ENCODE measurements at places on chromosomes 12 and 14.

DNA sequence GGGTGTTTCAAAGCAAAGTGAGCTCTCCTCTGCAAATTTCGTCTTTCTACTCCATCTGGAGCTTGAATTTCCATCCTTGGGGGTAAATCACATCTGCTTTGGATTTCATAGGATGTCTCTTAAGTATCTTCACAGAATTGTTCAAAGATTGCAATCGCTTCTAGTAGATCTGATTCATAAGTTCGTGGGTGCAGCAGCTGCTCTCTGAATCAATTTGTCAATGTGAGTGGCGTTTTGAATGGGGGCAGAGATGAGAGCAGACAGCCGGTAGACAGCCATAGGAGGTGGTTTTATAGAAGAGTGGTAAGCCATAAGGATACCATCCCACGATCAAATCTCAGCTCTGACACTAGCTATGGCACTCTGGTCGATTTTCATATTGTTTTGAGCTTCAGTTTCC is 146.0 kb upstream of the RPH3A start:
- no peak for DNase-seq

- no peak for DNase-seq
These were observed 368.2 kb upstream of the PRICKLE1 start for GRCh38 chr12:42957561-42958290.

GRCh38 chr14:51546603-51547258 is 105.0 kb upstream of the FRMD6 start:
- no peak for DNase-seq

- DNase-seq: no peak
These were observed 52.2 kb downstream of the CKAP4 start for GRCh38 chr12:106195621-106196027.

GRCh38 chr14:99982537-99983250 is 82.5 kb upstream of the EVL start:
- DNase-seq: peak; percentile 18

DNA sequence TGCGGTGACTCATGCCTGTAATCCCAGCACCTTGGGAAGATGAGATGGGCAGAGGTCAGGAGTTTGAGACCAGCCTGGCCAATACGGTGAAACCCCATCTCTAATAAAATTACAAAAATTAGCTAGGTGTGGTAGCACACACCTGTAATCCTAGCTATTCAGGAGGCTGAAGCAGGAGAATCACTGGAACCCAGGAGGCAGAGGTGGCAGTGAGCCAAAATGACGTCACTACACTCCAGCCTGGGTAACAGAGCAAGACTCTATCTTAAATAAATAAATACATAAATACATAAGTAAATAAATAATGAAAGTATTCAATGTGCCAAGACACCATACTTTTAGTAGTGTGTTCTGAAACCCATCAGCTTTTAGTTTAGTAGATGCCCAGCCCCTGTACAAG is 308.1 kb upstream of the FLRT2 start:
- DNase-seq: no peak

DNA sequence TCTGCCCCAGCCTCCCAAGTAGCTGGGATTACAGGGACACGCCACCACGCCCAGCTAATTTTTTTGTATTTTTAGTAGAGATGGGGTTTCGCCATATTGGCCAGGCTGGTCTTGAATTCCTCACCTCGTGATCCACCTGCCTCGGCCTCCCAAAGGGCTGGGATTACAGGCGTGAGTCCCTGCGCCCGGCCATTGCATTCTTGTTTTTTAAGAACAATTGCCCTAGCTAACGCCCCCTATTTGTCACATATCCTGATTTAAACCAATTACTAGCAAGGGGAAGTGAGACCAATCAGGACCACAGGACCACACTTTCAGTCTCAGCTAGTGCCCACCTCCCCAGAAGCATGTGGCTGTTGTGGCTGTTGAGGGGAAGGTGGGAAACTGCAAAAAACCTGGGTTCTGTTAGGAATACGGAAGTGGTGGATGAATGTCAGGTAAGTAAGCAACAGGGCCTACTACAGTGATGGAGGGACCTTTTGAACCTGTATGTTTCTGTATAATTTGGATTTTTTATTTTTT is 37.8 kb upstream of the NFYB start:
- DNase-seq: no peak

DNA sequence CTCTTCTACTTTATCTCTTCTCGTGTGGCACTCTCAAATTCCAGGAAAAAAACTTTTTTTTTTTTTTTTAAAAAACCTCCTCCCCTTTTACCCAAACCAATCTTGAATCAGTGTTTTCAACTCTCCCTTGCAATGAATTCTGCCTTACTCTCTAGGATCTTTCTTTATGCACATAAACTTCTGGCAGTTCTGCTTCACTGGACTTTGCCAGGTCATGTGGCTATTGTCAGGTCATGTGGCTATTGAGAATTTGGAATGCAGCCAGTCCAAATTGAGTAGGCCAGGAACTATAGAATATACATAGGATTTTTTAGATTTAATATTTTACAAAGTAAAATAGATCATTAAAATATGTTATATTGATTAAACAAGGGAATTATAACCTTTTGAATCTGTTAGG is 218.2 kb downstream of the TMTC3 start:
- no peak for DNase-seq

DNA sequence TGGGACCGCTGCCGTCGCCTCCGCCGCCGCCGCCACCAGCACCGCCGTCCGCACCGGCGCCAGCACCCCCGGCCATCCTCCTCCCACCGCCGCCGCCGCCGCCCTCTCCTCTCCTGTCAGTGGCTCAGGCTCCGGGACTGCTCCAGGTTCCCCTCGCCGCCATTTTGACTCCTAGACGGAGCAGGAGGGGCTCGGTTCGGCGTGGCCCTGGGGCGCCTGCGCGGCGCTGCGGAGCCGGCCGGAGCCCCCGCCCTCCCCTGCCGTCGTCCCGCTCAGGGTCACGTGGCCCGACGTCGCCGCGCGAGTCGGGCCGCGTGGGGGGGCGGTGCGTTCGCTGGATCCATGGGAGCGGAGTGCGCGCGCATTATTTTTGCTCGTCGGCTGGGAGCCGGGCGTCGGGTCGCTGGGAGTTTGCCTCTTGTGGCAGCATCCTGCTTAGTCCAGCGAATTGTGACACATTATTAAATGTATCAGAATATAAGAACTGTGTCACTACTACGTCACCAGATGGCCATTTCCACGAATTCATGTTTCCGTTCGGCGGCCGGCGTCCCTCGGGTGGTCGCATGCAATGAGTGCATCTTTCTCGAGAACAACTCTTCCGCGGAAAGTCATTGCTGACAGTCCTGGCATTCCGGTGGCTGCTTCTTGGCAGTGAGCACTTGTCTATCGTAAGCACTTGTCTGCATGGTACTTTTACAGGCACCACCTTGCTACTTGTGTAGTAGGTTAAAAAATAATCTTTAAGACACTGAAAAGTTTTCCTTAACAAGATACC is at the start of gene BTBD7:
Gene BTBD7 (minus strand): TSS at position 184 of the 778 bp plus-strand sequence. CDS start 36,985 bp downstream, outside the sequence.
- DNase-seq: peak; percentile 95

GRCh38 chr12:3242199-3242863 is 165.2 kb downstream of the TSPAN9 start:
- no peak for DNase-seq

GRCh38 chr12:27164330-27165040 is 79.6 kb upstream of the STK38L start:
- DNase-seq: no peak

GRCh38 chr14:98144964-98145363 is 1127.0 kb downstream of the BCL11B start:
- DNase-seq: no peak

DNA sequence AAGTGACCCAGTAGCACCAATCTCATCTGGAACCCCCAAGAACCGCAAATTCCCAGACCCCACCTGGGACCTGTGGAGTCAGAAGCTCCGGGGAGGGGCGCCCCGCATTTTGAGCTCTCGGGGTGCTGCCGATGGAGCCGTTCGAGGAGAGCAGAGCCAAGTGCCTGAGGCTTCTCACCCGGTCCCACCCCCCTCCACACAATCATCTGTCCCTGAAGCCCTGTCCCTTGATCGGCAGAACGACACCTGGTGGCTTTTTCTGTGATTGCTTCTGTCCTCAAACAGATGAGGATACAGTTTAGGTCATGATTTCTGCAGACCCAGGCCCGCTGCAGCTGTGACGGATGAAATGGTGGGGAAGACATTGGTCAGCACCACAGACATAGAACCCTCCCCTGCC is 74.7 kb downstream of the NOC4L start:
- DNase-seq: peak; percentile 12

GRCh38 chr12:65810036-65810435 is 14.2 kb upstream of the HMGA2 start:
- no peak for DNase-seq

DNA sequence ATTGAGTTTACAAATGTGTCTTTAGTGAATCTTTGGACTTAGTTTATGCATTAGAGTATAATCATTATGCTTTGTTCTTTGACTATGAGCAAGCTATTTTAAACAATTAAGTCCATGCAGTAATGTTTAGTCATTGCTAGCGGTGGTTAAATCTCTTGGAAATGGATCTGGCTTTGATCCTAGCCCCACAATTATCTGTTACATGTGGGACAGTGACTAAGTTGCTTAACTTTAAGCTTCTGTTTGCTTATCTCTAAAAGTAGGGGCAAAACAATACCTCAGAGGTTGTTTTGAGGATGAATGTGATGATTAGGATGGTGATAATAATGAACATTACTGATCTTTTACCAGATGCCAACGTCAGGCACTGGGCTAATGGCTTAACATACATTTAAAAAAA is 124.2 kb downstream of the NPAS3 start:
- DNase-seq: no peak

DNA sequence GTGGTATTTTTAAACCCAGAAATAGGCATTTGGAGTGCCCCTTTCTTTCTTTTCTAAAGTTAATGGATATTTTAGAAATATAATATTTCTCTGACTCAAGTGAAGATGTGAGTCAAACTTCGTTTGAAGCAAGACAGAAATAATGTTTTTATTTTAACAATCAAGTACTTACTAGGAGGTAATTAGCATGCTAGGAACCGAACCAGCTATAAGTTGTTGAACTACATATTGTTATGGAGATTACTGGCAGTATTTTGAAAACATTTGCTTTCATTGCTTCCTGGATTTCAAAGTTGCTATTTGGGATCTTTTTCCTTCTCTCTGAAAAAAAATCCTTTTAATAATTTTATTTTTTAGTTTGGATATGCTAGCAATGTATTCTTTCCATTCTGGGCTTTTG is 225.2 kb downstream of the NEDD1 start:
- no peak for DNase-seq

GRCh38 chr14:28772613-28773012 is 6.0 kb downstream of the FOXG1 start:
- no peak for DNase-seq

DNA sequence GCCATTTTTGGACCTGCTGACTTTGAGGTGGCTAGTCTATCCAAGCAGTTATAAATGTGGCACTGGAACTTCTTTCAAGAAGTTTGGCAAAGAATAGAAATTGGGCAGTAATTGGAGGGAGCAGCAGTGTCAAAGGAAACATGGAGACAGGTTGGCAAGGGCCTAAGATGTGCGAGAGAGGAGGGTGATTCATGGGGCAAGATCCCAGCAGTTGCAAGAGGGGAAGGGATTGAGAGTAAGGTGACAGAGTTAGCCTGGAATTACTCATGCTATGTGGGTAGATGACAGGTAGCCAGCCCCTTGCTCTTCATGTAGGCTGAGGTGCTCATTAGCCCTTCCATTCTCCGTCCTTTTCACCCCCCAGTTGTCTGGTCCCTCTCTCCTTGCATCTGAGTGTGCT is 42.2 kb downstream of the FBXL14 start:
- DNase-seq: no peak

DNA sequence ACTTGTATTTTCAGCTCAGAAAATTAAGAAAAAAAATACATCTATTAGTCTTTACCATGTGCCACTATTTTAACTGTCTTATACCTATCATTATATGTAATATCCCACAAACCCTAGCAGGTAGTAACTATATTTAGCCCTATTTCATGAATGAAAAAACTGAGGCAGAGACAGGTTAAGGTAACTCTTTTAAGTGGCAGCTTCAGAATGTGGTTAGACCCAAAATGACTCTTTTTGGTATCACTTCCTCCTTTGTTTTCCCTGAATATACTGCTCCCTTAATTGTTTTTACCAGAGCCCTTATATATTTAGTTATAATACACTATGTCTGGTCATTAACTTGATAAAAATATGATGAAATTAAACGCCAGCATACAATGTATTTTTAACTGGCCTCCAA is 235.6 kb upstream of the RPL10L start:
- no peak for DNase-seq

DNA sequence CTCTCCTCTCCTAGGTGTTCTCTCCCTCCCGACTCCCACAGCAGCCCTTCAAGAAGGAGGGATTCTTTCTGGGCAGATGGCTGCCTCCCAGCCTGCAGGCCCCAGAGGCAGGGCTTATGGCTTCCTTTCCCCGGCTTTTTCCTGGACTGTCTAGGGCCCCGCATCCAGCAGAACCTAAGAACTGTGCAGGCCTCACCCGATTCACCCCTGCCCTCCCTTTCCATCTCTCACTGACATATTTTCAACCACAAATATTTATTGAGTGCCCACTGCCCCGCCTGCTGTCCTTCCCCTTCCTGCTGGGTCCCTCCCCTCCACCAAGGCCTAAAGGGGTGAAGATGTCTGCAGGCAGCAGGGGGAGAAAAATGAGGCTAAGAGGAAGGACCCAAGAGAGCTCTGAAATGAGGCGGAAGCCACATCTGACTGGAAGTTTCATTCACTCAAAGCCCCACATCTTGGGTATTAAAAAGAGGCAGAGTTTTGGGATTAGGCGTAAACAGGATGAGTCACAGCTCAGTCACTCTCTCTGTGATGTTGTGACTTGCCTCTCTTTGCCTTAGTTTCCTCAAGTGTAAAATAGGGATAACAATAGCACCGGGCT is 2.9 kb downstream of the SCNN1A start:
- DNase-seq: no peak

- DNase-seq: no peak
These were observed 39.7 kb downstream of the CEP128 start for GRCh38 chr14:80901822-80902221.

GRCh38 chr14:105853907-105854599 is 327.7 kb downstream of the TMEM121 start:
- no peak for DNase-seq

DNA sequence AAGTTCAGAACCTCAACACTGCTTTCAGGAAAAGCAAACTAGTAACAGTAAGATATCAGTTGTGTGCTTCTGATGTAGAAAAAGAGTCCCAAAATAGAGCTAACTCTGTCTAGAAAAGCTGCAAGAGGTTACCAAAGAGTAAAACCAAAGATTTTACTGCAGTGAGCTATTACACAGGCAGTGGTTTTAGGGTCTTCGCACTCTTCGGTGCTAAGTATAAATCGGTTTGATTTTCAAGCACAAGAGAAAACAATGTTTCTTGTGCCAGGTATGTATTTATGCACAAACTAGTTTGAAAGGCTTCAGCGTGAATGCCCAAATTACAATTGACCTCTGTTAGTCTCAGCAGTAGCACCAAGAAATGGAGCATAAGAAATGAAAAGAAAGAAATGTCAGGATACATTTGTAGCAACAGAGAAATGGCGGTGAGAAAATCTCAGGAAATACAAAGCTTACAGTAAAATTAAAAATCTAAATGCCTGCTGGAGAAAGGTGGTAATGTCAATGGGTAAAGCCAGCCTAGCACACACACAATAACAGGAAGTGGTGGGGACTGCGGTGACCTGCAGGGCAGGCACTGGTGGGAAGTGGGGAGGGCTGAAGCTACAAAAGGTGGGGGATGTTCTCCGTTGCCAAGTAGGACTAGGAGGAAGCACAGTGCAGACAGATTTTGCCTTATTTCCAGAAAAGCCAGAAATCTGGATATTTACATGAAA is 18.0 kb upstream of the DYRK2 start:
- DNase-seq: peak; percentile 71

GRCh38 chr12:51329742-51330141 is 5.8 kb upstream of the BIN2 start:
- DNase-seq: no peak
